Type B pancreatic cell (in vitro differentiated cells): ENCODE measurements at places on chromosomes 6 and 20. TPM values are rescaled to one million over a fixed set of nuclear protein-coding genes. Genes with fewer than 3 reads are reported as not detected.

The IL17A gene
- 0.17 TPM in 1 of 2 replicates, not detected in the other for total RNA-seq

The SNAI1 gene
- 12.1 and 30.8 TPM in 2 replicates for total RNA-seq

The C6orf62 gene
- total RNA-seq: 77.3 and 77.5 TPM in 2 replicates

The OR2J3 gene
- not detected in 2 replicates for total RNA-seq

DNA sequence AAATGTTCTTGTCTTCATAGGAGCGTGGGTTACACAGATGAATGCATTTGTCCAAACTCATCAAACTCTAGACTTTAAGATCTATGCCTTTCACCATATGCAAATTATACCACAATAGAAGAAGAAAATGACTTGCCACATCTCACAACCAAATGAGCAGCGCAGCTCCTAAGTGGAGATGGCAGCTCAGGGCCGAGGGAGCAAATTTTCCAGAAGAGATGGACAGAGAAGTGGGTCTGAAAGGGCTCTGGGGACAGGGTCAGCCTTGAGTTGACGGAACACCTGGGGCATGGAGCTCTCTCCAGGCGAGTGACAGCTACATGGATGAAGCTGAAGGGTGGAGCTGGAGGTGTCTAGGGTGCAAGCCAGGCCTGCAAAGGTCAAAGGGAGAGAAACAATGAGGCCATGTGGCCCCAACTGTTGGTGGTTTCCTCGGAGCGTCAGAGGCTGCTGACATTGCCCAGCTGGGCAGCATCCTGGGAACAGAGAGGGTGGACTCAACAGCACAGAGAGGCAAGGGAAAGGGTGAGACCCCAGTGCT, 228.3 kb downstream of the NRN1 start:
- peaks cover 3% of the 10 kb centered on the region for H3K4me1 ChIP-seq
- DNase-seq: no peak
- no peak overlapping the region for H3K4me3 ChIP-seq
- H3K27me3 ChIP-seq: peaks cover 3% of the 10 kb centered on the region

DNA sequence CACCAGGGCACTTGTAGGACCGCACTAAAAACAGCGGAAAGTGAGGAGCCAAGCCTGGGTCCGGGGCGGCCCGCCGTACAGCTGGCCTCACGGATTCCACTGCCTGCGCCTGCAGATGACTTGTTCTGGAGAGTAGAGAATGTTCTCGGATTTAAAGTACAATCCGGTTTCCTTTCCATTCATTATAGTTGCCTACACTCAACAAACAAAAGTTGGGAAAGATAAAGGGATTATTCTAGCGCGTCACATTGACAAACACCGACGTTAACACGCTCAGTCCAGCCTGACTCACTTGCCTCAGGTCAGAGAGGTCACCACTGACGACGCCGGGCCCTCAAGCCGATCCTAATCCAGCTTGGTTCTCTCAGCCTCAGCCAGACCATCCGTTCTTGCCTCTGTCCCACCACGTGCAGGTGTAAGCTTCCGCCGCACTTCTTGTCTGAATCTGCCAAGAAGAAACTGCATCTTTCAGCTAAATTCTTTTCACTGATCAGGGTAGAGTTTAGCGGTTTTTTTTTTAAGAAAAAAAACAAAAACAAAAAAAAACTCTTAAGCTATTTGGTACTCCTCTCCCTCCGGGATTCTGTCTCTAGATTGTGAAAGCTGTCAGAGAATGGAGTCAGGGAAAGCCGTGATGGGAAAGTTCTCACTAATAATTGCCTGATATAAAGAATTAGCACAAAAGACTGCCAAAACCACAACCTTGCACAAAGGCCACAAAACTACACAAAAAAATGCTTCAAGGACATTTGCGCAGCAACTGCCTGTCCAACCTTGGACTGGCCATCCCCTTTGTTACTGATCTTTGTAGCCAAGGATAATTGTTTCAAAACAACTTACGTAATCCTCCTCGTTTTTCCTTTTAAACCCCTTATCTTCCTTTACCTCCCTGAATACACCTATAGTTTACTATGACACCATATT, 1.1 kb upstream of the PHF10 start:
- H3K36me3 ChIP-seq: peaks cover under 1% of the 10 kb centered on the region
- peak overlapping the region; percentile 93 for H3K4me3 ChIP-seq
- no peak for DNase-seq
- peaks cover 26% of the 10 kb centered on the region for H3K4me1 ChIP-seq
- H3K27ac ChIP-seq: peak overlapping the region; percentile 96
- H3K27me3 ChIP-seq: peaks cover 3% of the 10 kb centered on the region

DNA sequence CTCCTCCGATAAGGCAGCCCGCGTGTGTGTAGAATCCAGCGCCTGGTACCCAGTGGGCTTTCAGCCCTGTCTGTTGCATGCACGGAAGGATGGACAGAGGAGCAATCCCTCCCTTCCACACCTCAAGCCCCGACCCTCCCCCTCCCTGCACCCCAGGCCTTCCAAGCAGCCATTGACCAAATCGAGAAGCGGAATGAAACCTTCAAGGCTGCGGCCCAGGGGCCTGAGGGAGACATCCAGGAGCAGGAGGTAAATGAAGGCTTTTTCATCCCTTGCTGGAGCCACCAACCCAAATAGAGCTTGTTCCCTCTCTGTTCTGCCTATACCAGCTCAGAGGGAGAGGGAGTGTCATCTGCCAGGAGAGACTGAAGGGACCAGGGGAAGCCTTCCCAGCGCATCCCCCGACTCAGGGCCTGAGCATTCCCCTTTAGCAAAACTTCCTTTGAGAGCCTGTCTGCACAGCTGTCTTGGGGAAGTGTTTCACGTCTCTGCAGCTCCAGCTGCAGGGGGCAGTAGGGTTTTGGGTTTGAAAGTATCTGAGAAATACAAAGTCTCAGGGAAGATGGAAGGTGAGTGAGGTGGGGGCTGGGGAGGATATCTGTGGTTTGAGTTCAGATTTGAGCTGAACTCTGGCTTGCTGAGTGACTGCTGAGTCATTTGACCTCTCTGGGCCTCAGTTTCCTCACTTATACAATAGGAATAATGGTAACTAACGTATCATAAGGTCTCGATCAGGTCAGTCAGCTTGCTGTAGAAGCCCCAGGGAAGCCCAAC, 16.1 kb downstream of the FGD2 start:
- no peak for DNase-seq
- no peak overlapping the region for H3K4me3 ChIP-seq
- peaks cover 36% of the 10 kb centered on the region for H3K4me1 ChIP-seq

DNA sequence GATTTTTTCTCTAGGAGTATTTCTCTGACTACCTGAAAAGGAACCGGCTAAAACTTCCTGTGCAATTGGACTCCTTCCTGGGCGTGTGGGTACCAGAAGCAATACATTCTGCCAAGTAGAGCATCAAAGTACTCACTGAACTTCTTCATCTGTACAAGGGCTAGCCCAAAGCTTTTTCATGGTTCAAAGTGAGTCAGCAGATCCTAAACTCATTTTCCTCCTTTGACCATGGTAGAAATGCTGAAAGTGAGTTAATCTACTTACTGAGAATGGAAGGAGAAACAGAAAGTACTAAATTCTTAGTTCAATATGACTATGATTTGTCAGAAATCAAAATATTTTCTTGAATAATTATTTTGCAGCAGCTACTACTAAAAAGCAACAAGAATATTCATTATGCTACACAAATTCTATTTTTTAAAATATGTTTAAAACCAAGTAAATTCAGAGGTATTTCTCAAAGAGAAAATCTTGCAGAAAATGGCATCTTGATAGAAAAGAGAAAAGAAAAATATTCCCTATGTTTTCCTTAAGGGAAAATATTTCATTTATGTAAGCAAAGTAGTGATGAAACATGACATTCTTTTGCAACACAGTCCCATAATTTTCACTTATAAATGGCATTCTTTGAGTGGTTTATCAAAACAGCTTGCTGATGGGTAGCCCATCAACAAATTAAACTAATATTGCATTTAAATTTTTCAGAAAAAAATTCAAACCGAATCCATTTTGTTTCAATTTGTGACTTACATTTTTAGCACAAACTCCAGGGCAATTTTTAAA, 3.7 kb upstream of the BEND6 start:
- no peak overlapping the region for H3K4me3 ChIP-seq
- DNase-seq: no peak
- no peaks in the 10 kb centered on the region for H3K4me1 ChIP-seq
- H3K27me3 ChIP-seq: peaks cover 40% of the 10 kb centered on the region

- H3K4me1 ChIP-seq: peaks cover 18% of the 10 kb centered on the region
- H3K27ac ChIP-seq: no peak overlapping the region
- H3K4me3 ChIP-seq: no peak overlapping the region
Measured at GRCh38 chr6:149127212-149127611, 190.3 kb upstream of the TAB2 start.

DNA sequence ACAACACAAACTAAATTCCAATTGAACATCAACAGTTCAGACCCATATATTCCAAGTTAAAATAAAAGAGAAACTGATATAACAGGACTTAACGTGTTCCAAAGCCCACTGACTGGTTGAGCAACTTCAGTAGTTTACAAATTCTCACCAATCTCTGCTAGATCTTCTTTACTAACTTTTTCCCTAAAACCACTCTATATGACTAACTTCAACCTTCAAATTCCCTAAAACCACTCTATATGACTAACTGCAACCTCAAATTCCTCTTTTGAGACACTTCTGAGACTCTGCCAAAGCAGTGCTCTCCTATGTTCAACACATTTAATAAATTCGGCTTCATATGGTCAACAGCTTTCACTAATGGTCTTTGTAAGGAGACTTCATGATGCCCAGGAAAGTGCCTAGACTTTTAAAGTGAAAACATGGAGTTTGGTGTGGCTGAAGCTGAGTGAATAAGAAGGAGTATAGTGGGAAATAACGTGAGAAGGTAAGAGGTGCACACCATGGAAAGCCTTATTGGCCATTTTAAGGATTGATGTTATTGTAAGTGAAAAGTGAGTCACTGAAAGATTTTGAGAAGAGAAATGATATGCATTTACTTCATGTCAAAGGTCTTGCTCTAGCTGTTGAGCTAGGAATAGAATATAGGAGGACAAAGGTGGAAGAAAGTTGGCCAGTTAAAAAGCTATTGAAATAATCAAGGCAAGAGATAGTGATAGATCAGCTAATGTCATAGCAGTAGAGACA, 134.0 kb upstream of the HCRTR2 start:
- DNase-seq: no peak
- no peak overlapping the region for H3K27ac ChIP-seq
- H3K27me3 ChIP-seq: no peaks in the 10 kb centered on the region
- no peak overlapping the region for H3K4me3 ChIP-seq

DNA sequence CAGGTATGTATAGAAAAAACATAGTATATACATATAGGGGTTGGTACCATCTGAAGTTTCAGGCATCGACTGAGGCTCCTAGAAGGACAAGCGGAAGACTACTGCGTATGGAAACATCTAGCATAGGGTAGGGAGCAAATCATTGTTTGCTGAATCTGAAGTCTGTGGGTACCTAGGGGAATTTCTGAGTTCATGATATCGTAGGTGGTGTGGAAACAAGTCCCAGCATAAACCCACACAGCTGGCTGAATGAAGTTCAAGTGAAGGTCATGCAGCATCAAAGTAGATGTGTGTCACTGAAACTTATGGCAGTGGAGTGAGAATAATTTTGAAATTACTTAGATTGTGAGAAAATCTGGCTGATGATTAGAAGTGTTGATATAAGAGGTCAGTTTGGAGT, 39.4 kb downstream of the MAP7 start:
- H3K36me3 ChIP-seq: no peaks in the 10 kb centered on the region
- DNase-seq: no peak
- H3K4me3 ChIP-seq: no peak overlapping the region
- peaks cover 4% of the 10 kb centered on the region for H3K4me1 ChIP-seq
- H3K27ac ChIP-seq: no peak overlapping the region

DNA sequence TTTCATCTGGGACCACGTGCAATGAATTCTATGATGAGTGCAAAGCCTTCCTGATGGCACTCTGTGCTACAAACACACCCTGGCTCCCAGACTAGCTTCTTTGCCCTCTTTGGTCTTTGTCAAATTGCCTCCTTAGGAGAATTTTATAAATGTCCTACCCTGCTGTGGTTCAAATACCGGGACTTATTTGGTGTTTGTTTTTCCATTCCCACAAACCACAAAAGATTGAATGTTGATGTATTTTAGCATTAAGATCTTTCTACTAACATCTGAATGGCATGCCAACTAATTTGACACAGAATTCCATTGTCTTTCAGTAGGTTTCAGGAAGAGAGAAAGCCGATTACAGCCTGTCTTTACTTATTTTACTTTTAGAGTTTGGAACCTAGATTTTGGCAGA, 424.2 kb upstream of the SLC35B3 start:
- H3K27ac ChIP-seq: no peak overlapping the region
- no peak for DNase-seq
- H3K4me3 ChIP-seq: no peak overlapping the region
- no peaks in the 10 kb centered on the region for H3K36me3 ChIP-seq

DNA sequence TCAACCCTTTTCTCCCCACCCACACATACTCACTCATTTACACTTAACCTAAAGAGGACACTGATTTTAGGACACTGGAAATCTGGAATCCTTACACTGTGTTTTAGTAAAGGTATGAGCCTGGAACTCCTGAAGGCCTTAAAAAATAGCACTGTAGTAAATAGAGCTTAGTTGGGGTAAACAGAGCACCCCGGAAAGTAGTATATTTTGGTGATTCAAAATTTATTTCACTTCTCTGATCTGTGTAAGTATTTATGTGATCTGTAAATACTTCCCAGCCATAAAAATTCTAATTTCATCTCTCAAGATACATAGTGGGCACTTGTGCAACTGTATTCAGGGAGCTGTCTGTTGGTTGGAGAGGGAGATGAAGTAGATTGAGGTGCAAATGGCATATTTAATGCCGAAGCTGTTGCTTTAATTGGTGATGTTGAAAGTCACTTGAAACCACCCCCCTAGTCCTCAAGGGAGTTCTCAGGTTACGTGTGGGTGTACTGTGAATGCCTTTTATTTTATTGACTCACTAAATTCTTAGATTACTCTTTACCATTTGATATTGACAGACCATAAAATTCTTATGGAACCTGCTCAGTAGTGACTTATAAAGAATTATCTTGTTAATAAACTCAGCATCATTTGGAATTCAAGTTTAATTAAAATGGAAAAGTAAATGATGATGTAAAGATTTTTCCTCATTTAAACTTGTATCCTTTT, 154.9 kb downstream of the SOX4 start:
- no peak for DNase-seq
- no peak overlapping the region for H3K4me3 ChIP-seq
- H3K4me1 ChIP-seq: peaks cover 49% of the 10 kb centered on the region
- H3K36me3 ChIP-seq: peaks cover 7% of the 10 kb centered on the region

- H3K4me3 ChIP-seq: peak overlapping the region; percentile 3
- no peak overlapping the region for H3K27ac ChIP-seq
- no peaks in the 10 kb centered on the region for H3K27me3 ChIP-seq
- peaks cover 36% of the 10 kb centered on the region for H3K4me1 ChIP-seq
- H3K36me3 ChIP-seq: no peaks in the 10 kb centered on the region
Measured at GRCh38 chr6:126526547-126526946, 186.6 kb downstream of the CENPW start.
